ENCODE measurements at places on chromosomes 2 and 18.

DNA sequence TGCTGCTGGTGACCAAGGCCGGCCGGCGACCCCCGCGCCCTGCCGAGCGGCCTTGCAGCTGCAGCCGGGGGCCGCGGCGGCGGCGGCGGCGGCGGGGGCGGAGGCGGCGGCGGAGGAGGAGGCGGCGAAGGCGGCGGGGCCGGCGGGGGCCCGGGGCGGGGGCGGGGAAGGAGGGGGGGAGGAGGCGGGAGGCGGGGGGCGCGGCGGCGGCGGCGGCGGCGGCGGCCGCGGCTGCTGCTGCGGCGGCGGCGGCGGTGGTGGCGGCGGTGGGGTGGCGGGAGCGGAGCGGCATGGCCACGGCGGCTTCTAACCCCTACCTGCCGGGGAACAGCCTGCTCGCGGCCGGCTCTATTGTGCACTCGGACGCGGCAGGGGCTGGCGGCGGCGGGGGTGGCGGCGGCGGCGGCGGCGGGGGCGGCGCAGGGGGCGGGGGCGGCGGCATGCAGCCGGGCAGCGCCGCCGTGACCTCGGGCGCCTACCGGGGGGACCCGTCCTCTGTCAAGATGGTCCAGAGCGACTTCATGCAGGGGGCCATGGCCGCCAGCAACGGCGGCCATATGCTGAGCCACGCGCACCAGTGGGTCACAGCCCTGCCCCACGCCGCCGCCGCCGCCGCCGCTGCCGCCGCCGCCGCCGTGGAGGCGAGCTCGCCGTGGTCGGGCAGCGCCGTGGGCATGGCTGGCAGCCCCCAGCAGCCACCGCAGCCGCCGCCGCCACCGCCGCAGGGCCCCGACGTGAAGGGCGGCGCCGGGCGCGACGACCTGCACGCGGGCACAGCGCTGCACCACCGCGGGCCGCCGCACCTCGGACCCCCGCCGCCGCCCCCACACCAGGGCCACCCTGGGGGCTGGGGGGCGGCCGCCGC lies 1.5 kb downstream of the POU3F3 start:
- DNase-seq = no peak

- no peak for DNase-seq
These were observed 100.2 kb downstream of the BCL2L11 start for GRCh38 chr2:111220962-111221361.

GRCh38 chr2:128577141-128577930 lies 258.7 kb upstream of the HS6ST1 start:
- DNase-seq = no peak

DNA sequence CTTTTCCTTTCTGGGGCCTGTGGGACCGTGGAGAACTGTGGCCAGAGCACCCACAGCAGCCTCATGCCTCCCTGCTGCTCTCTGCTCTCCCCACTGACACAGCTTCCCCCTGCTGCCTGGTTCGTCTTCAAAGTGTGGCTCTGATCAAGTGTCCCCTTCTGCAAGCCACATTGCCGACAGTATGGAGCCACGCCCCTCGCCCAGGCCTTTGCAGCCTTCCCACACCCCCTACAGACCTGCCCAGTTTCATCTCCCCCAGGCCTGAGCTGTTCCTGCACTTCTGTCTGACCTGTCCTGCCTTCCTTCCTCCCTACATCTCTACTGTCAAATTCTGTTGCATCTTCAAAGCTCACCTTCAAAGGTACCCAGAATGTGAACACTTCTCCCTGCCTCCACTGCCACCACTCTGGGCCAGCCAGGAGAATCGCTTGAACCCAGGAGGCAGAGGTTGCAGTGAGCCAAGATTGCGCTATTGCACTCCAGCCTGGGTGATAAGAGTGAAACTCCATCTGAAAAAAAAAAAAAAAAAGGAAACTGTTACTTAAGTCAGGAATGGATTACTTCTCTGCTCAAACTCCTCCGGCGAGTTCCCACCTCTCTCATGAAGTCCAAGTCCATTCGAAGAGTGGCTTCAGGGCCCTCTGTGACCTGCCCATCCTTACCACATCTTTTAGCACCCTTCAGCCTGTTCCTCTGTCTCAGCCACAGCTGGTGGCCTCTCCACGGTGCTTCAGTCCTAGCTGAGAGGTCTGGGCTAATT lies 29.0 kb upstream of the CATIP start:
- no peak for DNase-seq

- no peak for DNase-seq
These were observed 971 bp upstream of the FBXO41 start for GRCh38 chr2:73285159-73285739.

DNA sequence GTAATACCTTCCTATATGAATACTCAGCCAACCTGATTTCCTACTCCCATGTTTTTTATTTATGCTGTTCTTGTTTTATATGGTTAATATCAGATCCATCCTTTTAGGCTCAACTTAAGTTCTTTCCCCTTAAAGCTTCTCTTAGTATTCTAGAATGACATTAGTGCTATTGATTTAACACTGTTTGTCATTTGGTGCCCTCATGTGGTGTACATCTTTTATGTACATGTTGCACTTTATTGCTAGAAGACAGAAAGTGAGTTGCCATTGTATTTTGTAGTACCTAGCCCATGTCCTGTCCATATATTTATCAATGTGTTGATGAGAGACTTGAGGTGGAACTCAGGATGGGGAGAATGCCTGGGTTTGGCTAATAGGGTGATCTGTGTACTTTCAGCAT lies 2.5 kb downstream of the HTRA2 start:
- no peak for DNase-seq

GRCh38 chr2:180944372-180944771 lies 36.0 kb upstream of the UBE2E3 start:
- no peak for DNase-seq

GRCh38 chr18:31595121-31595771 lies 3.6 kb downstream of the TTR start:
- DNase-seq = no peak

- no peak for DNase-seq
These were observed 315.5 kb downstream of the AGPS start for GRCh38 chr2:177708106-177708505.

DNA sequence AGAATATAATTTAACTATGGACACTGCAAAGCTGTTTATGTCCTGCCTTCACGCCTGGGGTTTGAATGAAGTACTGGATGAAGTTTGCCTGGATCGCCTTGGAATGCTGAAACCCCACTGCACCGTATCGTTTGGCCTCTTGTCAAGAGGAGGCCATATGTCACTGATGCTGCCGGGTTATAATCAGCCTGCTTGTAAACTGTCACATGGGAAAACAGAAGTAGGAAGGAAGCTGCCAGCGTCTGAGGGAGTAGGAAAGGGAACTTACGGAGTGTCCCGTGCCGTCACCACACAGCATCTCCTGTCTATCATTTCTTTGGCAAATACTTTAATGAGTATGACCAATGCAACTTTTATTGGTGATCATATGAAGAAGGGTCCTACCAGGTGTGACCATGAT lies 105.8 kb downstream of the WDR7 start:
- DNase-seq = no peak

DNA sequence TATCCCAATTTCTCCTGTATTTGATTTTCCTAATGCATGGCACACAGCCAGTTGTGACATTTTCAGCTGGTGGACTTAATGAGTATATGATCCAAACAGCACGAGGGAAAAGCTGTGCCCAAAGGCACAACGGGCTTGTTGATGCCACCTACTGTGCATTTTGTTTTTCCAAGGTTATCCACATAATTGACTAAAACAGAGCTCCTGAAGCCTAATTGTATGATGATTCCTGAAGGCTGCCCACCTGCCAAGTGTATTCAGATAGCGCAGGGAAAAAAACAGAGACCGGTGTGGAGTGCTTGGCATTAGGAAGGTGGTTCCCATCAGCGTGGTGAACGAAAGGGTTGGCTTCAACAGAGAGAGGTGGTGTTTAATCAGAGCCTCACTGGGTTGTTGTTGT lies 14.9 kb downstream of the RBMS1 start:
- no peak for DNase-seq

DNA sequence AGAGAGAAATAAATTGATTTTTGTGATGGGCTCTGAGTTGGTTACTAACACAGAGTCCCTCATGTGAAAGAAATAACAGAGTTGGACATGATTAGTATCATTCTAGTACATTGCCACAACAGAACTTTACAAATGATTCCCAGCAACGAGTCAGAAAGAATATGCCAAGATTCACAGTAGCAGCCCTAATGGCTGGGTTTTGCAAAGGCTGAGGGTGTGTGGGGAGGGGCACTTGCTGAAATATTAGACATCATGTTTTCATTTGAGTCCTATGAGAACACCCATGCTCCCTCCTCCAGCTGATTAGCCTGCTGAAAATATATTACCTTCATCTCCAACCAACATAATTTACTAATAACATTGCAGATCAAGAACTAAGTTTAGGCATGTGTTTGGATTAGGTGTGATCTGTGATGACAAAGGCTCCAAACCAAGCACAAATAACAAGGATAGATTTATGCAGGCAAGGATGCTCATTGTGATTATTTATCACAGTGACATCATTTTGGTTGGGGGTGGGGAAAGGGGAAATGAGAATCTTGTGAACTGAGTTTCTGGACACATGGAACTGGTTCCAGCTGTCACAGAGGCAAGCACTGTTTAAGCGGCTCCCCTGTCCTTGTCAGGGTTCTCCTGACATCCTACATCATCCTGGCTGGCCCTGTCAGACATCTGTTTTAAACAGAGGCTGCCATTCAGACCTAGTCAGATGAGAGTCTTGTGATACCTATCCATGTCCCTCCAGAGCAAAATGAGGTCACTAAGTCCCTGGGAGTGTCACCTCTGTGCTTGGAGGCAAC lies 205.8 kb upstream of the NCKAP5 start:
- DNase-seq = no peak

GRCh38 chr2:26148501-26148900 lies 24.4 kb upstream of the GAREM2 start:
- DNase-seq = no peak

DNA sequence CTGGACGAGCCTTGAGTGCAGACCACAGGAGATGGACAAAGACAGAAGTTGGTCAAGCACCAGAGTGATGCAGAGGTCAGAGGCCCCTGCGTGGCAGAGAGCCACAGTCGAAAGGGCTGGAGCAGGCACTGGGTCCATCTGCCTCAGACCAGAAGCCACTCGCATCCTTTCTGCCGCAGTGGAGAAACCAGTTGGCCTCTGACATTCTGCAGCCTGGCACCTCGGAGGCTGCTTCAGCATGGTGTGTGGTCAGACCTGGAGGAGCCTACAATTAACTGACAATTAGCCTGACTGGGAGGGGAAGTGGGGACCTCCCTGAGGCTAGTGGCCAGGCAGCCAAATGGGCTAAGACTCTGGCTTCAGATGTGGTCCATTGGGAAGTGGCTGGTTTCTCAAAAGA lies 111.1 kb downstream of the SGPP2 start:
- no peak for DNase-seq

DNA sequence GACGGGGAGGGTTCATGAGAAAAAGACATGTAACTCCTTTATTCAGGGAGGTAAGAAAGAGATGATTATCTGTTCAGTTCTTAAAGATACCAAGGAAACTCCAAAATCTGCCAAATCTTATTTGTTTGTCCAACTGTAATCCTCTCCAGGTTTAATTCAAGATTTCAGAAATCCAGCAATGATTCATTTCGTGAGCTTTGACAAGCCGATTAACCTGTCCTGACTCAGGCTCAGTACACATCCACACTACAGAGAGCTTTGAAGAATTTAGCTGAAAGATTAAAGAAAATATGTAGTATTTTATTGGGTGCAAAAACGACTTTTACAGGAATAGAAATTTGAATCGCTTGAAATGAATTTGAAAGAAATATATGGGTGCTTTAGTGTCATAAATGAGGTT lies 1.1 kb downstream of the SPAG16 start:
- DNase-seq = no peak

- no peak for DNase-seq
These were observed 232.0 kb downstream of the SOCS6 start for GRCh38 chr18:70520867-70521266.

DNA sequence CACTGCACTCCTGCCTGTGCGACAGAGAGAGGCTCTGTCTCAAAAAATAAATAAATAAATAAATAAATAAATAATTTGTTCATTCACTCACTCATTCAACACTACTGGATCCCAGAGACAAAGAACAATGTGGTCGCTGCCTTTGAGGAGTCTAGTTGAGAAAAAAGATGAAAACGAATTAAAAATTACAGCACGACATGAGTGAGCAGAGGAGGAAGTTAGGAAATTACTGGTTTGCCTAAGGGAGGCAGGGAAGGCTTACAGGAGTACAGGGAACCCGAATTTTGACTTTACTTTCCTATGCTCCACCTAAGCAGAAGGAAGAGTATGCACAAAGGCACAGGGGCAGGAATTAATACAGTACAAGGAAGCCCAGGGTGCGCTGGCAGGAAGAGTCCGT lies 4.2 kb upstream of the KCMF1 start:
- no peak for DNase-seq

DNA sequence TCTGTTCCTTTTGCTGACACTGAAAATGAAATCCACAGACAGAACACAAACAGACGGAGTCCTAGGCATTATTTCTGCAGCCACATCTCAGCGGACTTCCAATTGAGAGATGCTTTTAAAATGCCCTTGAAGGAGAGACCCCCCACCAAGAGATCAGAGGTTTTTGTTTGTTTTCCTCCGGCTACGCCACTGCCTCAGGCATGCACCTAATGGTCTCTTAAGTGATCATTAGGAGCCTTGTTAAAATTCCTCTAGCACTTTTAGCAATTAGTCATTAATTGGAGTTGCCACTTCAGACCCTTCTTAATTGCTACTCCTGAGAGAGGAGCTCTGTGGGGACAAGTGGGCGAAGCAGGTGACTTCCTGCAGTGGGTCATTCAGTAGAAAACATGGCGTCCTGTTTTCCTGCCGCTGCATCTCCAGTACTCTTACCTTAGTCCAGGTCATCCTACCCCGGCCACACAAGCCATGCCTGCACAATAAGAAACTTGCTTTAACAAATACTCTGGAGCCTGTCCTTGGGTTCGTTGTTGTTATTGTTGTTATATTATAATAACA lies 257.7 kb upstream of the CHAC2 start:
- DNase-seq = no peak

DNA sequence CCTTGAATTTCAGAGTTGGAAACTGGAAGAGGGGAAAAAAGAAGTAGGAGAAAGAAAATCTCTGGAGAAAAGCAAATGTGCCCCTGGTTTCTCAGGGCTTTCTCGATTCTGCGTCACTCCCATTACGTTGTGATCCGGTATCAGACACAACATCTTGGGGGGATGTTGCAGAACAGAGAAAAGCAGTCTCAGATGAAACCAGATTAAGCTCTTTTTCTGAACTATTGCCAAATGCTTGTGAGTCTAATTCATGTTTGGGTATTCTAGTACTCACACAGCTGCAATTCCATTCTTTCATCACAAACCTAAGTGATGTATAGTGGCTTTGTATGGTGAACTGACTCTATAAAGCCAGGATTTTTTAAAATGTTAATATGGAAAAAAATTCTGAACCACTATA lies 233.2 kb downstream of the TCF4 start:
- DNase-seq = no peak

DNA sequence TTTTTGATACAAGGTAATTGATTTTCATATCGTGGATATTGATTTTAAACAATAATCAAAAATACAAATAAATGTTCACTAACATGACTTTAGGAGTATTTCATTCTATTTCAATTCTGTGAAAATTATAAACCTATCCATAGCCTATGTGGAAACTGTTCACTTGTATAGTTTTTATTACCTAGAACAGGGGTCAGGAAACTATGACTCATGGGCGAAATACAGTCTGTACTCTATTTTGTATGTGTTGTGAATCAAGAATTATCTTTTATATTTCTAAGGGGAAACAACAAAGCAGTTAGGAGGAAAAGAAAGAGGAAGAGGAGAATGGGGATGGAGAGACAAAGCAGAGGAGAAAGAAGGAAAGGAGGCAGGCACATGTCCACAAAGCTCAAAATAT lies 181.7 kb upstream of the VRK2 start:
- no peak for DNase-seq

- DNase-seq = no peak
These were observed 20.6 kb downstream of the CROCC2 start for GRCh38 chr2:240926516-240927389.

Data from iPS DF 19.7 (cell line).